Epithelial cell of proximal tubule (primary cell): ENCODE measurements at places on chromosomes 3 and 15. TPM values are rescaled to one million over a fixed set of nuclear protein-coding genes. Genes with fewer than 3 reads are reported as not detected.

GABRR3 gene
- total RNA-seq: not detected in 2 replicates

- no peak for DNase-seq
These were observed 65.6 kb downstream of the TIPARP start for GRCh38 chr3:156739976-156740375.

PEX11A gene
- total RNA-seq: 3.5 and 4.5 TPM in 2 replicates

DNA sequence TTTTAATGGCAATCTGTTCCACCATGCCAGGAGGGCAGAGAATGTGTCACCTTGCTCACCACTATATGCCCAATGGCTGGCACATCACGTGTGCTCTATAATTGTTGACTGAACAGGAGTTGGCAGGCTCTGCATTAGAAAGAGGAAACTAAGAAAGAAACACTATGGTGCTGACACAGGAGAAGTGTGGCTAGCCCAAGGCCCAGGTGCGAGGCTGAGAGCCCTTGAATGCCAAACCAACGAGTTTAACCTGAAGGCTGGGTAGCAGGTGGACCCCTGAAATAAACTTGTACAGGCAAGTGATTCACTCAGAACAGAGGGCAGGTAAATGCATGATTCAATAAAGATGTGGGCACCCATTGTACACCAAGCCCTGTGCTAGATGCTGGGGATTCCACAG, 2.4 kb downstream of the CHCHD4 start:
- no peak for DNase-seq

DNA sequence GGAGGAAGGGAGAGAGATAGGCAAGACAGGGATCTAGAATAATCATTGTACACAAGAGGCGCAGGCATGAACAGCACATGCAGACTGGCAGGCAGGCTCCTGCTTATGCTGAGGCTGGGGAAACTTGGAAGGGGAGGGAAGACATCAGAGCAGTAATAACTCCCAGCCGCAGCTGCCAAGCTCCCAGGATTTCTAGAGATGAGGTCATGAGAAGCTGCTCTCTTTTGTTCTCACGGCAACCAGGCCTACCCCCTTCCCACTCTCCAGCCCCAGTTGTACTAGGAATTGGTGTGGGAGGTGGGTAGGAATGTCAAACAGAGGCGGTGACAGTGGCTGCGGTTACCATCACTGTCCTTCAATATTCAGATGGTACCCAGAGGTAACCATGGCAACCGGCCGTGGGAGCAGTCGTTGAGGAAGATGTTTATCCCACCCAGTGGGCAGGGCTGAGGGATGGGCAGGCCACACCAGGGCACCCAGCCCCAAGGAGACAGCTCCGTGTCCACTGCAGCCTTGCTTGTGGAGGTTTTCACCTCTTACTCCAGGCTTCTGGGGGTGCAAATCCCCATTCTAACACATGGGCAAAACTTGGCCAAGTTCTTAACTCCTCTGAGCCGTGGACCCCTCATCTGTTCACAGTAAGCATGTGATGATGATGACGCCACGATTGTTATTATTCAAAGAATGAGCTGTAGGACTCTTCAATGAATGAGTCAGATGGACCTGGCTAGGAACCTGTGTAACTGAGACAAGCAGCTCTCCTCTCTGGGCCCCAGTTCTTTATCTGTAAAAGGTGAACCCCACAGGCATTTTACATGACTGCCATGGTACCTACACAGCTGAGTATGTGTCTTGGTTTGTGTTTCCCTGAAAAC, 360.8 kb upstream of the PROK2 start:
- no peak for DNase-seq

HOMER2 gene
- total RNA-seq: 41.4 and 48.8 TPM in 2 replicates

- DNase-seq: no peak
These were observed 223.6 kb upstream of the GAP43 start for GRCh38 chr3:115399750-115400149.
